ENCODE measurements at places on chromosomes 6 and 20.
A peak's percentile ranks its signal among the peaks of the same experiment; 100 is the strongest.

GRCh38 chr20:19071446-19071725, 141.1 kb upstream of the SLC24A3 start:
- no peak for DNase-seq

GRCh38 chr20:21189761-21190523, 64.1 kb downstream of the KIZ start:
- DNase-seq, result no peak

DNA sequence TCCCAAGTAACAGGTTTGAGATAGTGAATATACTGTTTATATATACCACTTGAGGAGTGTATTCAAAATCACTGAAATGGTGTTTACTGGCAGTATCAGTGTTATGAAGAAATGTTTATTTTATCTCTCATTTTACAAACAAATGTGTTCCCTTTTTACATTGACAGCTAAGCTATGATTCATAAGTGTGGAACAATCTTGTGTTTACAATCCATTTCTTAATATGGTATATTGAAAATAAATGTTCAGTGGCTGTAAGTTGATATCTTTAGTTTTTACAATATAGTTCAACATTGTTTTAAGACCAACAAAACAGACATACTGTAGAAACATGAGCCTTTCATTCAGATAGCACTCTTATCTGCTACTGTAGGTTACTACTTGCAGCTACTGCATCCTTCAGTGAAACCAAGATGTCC, 14.3 kb downstream of the PHF3 start:
- DNase-seq, result no peak

DNA sequence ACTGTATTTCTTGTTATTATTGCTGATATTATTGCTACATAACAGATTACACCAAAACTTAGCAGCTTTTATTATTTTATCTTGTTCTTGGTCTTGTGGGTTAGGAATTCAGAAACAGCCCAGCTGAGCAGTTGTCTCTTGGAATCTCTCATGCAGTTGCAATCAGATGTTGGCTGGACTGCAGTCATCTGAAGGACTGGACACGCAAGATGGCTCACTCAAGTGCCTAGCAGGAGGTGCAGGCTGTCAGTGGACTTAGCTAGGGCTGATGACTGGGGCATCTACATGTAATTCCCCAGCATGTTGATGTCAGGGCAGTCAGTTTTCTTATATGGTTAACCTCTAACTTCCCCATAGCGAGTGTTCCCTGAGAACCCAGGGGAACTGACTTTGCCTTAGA, 128.6 kb upstream of the PLCB4 start:
- DNase-seq, result no peak

DNA sequence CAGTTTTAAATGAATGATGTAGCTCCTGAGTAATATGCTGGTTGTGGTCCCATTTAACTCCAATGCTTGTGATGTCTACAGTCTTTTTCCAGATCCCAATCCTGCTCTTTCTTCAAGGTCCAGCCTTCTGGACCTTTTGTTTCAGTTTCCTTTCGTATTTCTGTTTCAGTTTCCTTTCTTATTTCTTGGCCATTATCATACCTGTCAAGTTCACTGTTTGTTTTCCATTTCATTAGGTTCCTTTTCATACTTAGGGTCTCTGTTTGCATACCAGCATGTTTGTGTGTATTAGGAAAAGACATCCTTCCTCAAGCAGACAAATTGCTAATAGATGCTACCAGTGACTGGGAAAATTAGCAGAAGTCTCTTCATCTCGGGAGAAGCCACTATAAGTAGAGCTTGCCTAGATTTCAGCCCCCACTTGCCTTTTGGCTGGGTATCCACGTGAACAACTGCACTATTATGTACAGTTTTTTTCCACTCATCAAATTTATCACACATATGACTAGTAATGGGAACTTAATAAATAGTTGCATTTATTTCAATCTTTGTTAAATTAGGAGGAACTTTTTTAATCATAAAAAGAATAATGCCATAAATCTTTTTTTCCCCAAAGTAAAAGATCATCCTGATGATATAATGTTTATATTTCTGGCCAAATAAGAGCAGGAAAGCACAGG, 583.4 kb downstream of the BCKDHB start:
- DNase-seq, result no peak

GRCh38 chr6:39310542-39310941, 3.7 kb downstream of the KCNK17 start:
- no peak for DNase-seq

GRCh38 chr20:62306414-62307187, 3.8 kb downstream of the ADRM1 start:
- DNase-seq, result no peak

GRCh38 chr6:16473184-16473907, 235.0 kb downstream of the GMPR start:
- DNase-seq, result peak; percentile 9

GRCh38 chr6:5898102-5898501, 108.6 kb downstream of the NRN1 start:
- DNase-seq, result no peak

- no peak for DNase-seq
Measured at GRCh38 chr6:45614488-45615285, 237.0 kb upstream of the SUPT3H start.

DNA sequence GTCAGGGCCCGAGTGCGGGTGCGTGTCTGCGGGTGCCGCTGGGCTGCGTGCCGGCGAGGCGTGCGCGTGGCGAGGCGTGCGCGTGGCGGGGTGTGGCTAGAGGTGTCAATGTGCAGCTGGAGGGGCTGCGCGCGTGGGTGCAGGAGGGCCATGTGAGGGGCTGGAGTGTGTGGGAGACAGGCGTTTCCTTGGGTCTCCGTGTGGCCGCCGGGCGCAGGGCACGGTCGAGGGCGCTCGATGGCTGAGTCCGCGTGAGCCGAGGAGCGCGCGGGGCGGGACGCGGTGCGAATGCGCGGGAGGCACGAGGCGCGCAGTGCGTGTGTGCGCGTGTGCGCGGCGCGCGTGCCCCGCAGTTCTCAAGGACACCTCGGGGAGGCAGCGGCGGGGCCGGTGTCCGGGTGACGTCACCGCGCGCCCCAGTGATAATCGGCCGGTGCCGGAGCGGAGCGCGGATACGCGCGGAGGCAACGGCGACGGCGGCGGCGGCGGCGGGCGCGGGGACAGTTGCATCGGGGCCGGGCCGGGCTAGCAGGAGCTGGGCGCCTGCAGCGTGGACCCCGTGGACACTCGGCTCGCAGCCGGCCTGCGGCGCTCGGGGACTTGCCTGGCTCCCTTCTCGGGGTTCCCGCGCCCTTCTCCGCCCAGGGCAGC, 38.7 kb downstream of the YTHDF1 start:
- DNase-seq, result no peak

- DNase-seq, result no peak
Measured at GRCh38 chr6:107604549-107604948, 114.6 kb downstream of the SOBP start.

DNA sequence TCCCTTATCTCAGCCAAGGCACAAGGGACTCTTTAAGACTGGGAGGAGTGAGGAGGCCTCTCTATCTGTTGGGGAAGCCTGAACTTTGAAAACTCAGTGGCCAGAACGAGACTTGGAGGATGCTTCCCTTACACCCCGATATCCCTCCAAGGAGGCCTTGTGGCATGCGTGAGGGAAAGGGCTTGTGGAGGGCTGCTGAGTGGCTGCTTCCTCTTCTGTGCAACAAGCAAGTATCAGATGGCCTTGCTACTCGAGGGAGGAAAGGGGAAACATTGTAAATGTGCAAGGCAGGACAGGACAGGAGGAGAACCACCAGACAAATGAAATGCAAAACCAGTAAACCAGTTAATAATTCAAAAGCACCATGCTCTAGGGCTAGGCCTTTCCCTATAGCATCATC, 306.5 kb upstream of the MAP3K7 start:
- DNase-seq, result no peak

DNA sequence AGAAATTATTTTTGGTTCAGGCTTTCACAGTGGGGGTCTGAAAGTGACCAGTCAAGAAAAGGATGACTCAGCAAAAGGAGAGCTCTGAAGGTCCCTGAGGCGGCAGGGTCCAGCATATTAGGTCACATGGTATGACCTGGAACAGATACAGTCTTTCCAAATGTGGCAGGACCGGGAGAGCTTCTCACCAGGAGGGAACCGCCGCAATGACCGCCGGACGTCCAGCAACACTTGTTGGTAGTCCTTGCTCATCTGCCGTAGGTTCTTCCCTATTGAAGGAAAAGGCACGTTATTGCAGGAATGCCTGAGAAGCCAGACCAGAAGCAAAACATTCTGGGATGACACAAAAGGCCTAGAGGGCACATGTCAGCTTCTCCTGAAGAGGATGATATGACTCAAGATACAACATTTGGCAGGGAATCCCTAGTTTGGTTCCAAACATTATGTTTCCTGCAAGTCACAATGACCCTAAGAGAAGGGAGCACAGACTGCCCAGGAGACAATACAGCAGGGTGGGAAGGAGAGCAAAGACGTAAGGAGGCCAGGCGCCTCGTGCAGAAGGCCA, 17.4 kb downstream of the TBC1D20 start:
- no peak for DNase-seq

- no peak for DNase-seq
Measured at GRCh38 chr6:6882592-6882991, 225.2 kb upstream of the RREB1 start.

- no peak for DNase-seq
Measured at GRCh38 chr6:33335916-33336315, 18.4 kb upstream of the ZBTB22 start.

DNA sequence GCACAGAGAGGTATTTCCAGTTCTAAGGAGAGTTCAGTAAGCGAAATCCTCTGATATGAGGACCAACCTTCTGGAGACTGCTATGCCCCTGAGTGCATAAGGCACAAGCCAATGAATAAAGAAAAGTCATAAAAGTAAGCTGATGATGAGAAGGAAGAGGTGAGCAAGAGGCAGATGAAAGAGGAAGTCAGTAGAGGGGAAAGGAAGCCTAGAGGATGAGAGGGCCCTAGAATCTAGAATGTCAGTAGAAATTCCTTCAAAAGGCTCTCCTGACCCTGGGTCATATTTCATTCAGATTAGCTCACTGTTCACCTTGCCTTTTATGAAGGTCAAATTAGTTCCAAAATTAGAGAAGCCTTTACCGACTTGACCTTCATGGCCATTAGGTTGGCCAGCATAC, 209.2 kb downstream of the CD83 start:
- DNase-seq, result no peak

DNA sequence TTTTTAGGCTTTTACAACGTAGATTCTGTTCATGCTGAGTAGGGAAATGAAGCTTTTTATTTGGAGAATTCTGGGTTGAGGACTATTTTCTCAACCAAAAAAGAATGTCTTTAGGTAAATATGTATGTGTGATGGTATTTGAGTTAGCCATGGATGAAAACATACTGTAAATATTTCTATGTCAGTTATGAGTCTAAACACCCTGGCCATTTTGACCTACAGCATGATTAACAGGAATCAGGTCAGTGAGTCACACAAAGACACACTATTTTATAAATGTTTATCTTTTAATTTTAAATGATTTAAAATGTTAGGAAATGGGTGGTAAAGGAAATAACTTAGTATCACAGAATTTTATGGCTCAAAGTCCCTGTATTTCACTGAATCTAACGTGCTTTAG, 851.7 kb upstream of the MAP3K7 start:
- DNase-seq, result no peak

GRCh38 chr6:41439524-41440418, 104.4 kb downstream of the NCR2 start:
- peak; percentile 48 for DNase-seq

- DNase-seq, result no peak
Measured at GRCh38 chr6:136502786-136503185, 47.4 kb downstream of the MAP7 start.

DNA sequence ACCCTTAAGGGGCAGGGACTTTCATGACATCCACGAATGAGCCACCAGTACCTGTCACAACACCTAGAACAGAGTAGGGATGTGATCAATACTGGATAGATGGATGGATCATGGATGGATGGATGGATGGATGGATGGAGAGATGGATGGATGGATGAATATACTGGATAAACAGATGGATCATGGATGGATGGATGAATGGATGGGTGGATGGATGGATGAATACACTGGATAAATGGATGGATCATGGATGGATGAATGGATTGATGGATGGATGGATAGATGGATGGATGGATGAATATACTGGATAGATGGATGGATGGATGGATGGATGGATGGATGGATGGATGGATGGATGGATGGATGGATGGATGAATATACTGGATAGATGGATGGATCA, 73.0 kb downstream of the PKHD1 start:
- no peak for DNase-seq

GRCh38 chr20:8291200-8291599, 159.1 kb downstream of the PLCB1 start:
- DNase-seq, result no peak

DNA sequence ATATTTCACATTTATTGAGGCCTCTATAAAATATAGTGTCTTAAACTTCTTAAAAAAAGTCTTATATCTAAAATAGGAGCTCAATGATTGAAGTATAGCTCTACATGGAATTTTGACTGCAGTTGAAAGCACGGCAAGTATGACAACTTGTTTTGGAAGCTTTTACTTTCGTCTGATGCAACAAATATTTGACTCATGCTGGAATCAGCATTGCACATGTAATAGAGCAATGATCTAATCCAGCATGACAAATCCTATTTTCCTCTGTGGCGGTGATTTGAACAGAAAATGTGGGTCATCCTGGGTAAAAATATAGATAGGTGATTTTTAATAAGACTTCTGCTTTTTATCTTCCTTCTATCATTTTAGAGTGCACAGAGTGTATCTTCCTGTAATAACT, 111.6 kb downstream of the TINAG start:
- DNase-seq, result no peak

DNA sequence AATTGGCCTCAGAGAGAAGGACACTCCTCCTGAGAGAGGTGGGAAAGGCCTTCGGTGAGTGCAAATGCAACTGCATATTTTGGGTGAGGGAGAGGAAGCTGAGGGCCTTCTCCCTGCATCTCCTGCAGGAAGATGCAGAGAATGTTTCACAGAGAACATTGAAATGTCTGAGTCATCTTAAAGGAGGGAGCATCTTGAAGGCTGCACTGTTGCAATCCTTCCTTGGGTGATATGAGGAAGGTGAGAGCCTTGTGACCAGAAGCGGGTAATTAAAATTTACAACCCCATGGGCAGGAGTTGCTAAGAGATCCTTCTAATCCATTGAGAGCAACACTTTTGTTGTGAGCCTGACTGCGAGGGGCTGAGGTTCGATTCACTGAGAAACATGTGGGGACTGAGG, 375.7 kb upstream of the MARCKS start:
- no peak for DNase-seq

DNA sequence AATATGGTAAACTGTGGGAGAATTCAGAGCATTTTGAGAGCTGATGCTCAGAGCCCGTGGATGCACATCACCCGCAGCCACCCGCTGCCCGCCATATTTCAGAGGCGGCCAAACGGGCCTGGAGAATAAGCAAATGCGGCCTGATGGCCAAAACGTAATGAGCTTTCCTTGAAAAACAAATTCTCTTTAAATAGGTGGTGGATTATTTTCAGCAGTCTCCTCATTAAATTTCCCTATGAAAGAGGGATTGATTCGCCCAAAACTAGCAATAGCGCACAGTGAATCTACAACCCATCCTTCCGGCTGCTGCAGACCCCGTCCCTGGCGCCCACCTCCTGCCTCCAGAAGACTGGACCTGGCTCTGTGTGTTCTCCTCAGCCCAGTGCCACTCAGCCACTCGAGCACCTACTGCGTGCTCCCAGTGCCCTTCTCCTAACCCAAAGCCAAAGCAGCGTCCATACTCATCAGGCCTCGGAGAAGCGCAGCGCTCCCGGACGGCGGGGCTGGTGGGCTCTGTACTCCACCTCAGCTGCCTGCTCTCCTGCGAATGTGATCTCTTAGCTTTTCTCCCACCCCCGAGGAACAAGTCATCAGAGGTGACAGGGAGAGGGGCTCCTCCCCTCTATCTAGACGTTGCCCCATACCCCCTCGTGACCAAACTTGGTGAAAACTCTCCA, 224.8 kb downstream of the TAF4 start:
- DNase-seq, result no peak

- DNase-seq, result no peak
Measured at GRCh38 chr6:140285471-140285870, 911.0 kb upstream of the CITED2 start.

All from CD4-positive, alpha-beta T cell treated with Interferon alpha-2 for 1 hour (primary cell).